ENCODE measurements at places on chromosomes 1 and 21.

DNA sequence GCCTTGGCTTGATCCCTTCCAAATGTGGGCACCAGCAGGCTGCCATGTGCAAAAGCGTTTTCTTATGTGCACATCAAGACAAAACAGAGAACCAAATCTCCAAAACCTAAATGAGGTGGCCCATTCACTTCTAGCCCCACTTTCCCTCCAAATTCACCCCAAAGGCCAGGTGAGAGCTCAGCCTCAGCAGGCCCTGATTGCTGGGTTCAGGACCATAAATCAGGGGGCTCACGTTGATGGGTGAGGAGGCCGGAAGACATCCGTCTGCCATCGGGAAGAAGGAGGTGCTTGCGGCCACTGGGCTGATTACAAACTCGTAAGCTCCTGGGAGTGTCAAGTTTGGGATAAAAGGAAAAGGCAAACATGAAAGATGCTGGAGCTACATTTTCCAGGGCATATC lies 86.7 kb upstream of the CLDN14 start:
- DNase-seq, result no peak

- no peak for DNase-seq
Measured at GRCh38 chr1:18144062-18144461, 36.5 kb downstream of the IGSF21 start.

- peak; percentile 20 for DNase-seq
Measured at GRCh38 chr1:52601991-52602855, at the start of gene GPX7. Gene GPX7 (plus strand): TSS chr1:52602371. CDS start chr1:52602410, 39 bp downstream.

DNA sequence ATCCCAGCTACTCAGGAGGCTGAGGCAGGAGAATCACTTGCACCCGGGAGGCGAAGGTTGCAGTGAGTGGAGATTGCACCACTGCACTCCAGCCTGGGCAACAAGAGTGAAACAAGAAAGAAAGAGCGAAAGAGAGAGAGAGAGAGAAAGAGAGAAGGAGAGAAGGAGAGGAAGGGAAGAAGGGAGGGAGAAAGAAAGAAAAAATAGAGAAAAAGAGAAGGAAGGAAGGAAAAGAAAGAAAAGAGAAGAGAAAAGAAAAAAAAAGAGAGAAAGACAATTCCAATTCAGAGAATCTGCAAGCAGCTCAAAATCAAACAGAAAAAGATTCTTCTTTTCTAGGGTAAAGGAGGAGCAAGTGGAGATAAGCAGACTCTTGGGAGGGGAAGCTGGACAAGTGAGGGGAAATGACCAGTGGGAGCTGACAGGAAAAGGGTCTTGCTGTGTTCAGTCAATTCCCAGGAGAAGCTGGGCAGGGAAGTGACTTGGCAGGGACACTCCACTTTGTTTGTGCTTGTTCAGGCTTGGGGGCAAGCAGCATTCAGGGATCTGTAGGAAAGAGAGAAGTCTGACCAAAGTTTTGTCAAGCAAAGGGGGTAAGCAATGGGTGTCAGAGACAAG lies 3.6 kb upstream of the CAPN2 start:
- DNase-seq, result no peak

DNA sequence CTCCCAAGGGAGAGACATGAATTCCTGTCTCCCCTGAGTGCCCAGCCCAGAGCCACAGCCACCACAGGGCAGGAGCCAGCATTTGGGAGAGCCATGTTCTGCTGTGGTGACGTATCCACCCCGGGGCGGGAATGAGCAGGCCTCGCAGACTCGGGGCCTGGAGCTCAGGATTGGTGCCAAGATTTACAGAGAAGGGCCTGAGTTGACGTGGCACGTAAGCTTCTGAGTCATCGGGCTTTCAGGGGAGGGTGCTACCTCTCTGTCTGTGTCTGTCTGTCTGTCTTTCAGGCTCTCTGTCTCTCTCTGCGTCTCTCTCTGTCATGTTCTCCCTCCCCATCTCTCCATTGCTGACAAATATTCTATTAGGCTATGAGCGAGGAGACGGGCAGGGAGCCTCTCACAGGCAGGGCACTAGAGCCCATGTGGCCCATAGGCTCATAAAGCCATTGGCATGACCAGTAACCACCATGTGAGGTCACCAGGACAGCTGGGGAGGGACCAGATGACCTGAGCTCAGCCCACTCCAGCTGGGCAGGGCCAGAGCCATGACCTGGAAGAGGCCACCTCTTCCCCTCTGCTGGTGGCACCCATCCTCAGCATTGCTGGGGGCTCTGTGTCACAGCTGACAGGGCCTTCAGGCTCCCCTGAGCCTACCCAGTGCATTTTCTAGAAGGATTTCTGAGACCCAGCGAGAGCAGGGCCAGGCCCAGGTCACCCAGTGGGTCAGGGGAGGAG lies 300.0 kb upstream of the VAMP3 start:
- DNase-seq, result peak; percentile 67

GRCh38 chr1:37469386-37469785 lies 5.0 kb upstream of the ZC3H12A start:
- DNase-seq, result no peak

DNA sequence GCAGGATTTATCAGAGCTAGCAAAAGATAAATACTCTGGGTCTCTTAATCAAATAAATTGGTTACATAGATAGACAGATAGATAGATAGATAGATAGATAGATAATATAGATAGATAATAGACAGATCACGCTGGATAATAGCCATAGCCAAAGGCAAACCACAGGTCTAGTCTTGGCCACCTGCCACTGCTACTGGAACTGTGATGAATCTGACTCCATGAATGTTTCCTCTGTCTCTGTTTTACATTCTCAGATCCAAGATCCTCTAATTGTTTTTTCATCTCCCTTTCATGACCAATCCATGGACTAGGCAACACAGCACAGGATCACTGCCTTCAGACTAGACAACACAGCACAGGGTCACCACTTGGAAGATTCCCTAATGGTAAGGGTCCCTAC lies 444.7 kb upstream of the NFIA start:
- no peak for DNase-seq

DNA sequence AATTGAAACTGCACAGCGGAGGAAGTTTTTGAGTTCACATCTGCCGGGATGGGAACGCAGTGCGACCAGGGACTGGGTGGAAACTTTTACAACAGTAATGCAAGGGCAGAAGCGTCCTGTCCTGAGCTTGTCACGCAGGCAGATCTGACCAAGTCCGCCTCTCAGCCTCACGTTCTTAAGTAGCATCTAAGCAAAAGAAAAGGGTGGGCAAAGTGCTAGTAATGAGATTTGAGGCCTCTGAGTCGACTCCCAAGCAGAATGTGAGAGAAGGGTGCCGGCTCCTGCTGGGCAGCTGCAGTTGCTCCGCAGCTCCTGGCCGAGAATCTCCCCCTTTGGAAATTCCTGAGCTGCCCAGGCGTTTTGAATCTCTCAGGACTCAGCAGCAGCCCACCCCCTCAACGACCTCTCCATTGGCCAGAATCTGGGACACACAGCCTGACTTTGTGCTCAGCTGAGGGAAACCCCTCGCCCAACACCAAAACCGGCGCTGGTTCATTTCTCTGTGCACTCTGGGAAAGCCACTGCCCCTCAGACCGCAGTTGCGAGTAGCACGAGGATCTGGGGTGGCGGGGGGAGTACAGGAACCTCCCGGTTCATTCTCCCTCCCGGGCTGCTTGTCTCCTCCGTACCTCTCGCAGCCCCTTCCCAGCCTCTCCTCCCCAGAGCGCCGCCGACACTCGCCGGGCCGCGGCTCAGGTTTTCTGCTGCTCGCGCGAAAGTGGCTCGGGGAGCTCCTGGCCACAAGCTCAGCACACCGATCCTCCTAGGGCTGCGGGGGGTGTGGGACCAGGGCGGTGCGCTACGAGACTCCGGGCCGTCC lies 913 bp upstream of the S1PR1 start:
- peak; percentile 13 for DNase-seq

GRCh38 chr1:235075777-235076308 lies 52.8 kb downstream of the TOMM20 start:
- no peak for DNase-seq

- no peak for DNase-seq
Measured at GRCh38 chr1:165354739-165355138, 1.8 kb downstream of the LMX1A start.

GRCh38 chr1:2258996-2259395 lies 30.9 kb downstream of the SKI start:
- no peak for DNase-seq

Measured in DMS79 treated with DMSO at 0.1 percent for 48 hours (cell line).